SK-N-SH (cell line): ENCODE measurements at places on chromosomes 3 and 15. TPM values are rescaled to one million over a fixed set of nuclear protein-coding genes. Genes with fewer than 3 reads are reported as not detected.

DNA sequence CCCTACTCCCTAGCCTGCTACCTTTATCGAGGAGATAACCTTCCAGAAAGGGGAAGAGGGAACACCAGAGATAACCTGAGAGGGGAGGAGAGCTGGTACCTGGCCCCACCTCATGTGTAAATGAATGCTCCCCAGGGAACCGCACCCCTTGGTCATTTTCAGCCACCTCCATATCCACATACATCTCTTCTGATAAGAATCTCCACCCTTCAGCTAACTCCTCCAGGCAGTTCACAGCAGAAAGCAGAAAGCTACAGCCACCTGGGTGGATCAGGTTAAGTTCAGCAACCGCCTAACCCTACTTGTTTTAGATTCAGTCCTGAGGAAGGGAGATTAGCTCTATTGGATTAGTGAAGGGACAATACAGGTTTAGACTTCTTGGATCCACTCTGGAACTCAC is 38.0 kb upstream of the TIMP4 start:
- no peak for DNase-seq

GRCh38 chr3:41224120-41224806 is 25.0 kb downstream of the CTNNB1 start:
- DNase-seq, result no peak

GRCh38 chr15:101353240-101353639 is 58.2 kb upstream of the SNRPA1 start:
- DNase-seq, result no peak

DNA sequence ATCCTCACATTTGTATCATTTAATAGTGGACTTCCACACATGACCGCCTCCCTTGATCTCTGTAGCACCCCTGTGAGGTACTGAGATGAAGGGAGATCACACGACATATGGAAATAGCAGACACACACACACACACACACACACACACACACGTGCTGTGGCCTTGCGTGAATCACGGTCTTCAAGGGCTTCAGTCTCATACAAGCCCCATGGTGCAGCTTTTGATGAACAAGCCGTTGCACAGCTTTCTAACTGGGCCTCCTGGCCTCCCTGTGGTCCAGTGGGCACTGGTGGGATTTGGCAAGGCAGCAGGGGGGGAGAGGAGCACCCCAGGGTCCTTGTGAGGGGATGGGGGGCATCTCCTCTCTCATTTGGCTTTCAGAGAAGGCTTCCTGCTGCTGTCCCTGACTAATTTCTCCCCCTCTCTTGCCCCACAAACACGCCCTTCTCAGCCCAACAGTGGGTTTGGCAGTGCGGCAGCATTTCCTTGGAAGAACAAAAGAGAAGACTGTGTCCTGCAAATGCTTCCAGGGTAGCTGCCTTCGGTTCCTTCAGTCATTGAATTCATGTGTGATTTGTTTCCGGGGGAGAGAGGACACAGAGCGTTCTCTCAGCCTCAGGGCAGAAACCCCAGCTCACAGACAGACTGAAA is 98.7 kb downstream of the SMAD6 start:
- no peak for DNase-seq

DNA sequence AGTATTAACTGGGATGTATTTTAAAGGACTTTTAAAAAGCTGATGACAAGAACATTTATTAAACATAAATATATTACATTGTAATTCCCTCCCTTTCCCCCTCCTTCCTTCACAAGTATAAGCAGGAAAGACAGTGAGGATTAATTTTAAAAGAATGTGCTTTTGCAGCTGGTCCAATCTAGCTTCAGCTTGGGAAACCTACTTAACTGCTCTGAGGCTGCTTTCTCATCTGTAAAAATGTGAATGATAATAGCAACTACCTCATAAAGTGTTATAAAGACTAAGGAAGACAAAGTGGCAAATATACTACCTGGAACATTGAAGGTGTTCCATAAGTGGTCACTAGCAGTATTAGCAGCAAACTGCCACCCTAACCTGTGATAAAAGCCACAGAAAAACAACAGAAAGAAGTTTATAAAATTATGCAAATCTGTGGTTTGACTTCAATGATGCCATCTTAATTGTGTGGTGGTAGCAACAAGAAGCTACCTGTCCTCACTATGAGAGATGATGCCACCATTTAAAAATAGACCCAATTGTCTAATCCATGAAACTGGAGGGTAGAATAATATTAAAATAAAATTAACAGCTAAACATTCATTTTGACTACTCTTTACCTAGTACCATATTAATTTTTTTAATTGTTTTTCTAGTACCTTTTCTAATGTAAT is 20.0 kb downstream of the DHX36 start:
- DNase-seq, result no peak

Gene STAB1
- polyA plus RNA-seq, result 0.03 and 0.05 TPM in 2 replicates

- DNase-seq, result no peak
Measured at GRCh38 chr3:54337846-54338245, 215.5 kb downstream of the CACNA2D3 start.

Gene ZNF148
- polyA plus RNA-seq, result 5.1 and 7.1 TPM in 2 replicates

DNA sequence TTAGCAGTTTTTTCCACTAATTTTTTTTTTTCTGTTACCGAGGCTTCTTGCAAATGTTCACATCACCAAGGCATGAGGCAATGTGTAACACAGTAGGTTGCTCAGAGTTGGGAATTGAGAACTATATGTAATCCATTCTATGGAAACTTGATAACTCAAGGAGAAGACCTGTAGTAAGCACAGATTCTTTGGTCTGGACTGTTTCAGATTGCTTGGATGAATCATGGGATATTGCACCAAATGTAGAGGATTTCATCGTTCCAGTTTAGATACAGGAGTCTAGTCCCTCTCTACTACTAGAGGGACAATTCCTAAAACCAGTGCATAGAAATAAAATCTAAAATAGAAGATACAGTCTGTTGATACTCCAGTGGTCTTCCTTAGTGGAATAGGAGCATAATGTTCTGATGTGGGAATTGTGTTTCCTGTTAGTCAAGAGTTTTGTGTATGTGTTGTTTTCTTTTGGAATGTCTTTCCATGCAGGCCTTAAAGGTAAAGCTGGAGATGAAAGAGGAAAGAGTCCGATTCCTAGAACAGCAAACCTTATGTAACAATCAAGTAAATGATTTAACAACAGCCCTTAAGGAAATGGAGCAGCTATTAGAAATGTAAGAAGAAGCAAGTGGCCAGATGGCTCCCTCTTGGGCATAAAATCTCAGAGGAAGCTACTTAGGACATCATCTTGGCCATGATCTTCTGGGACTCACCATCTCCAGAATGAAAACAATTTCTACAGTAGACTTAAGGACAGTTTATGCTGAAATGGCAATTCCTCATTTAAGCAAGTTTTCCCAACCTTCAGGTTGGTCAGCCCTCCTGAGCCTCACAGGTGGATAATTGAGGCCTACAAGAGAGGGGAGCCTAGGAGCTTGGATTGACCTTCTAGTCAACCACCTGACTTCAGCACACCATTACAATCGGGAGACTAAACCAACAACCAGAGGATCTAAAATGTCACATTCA is 10.7 kb downstream of the KNSTRN start:
- DNase-seq, result no peak

- DNase-seq, result no peak
Measured at GRCh38 chr3:185120126-185120525, 32.7 kb downstream of the C3orf70 start.

Gene HHLA2
- polyA plus RNA-seq, result not detected in 2 replicates

- DNase-seq, result no peak
Measured at GRCh38 chr3:87084868-87085267, 93.9 kb upstream of the VGLL3 start.

Gene SLC12A1
- polyA plus RNA-seq, result not detected in 2 replicates

DNA sequence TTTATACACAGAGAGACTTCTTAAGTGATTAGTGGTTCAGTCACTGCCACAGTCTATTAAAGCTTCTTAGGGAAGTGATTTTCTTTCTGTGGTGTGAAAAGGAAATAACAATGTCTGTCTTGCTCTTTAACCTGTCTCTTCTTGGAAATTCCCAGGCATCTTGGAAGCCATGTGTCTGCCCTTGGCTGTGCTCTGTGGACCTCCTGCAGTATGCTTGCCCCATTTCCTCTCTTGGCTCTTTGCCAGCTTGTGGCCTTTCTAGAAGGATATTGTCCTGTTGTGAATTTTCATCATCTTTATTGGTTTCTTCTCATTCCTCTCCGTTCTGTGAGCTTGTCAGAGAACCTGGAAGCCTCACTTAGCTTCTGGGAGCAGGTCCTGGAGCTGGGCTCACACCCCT is 338.4 kb upstream of the C2CD4B start:
- DNase-seq, result no peak

Gene PLA1A
- polyA plus RNA-seq, result 0.08 TPM in 1 of 2 replicates, not detected in the other

Gene P3H2
- 2.8 and 3.3 TPM in 2 replicates for polyA plus RNA-seq

DNA sequence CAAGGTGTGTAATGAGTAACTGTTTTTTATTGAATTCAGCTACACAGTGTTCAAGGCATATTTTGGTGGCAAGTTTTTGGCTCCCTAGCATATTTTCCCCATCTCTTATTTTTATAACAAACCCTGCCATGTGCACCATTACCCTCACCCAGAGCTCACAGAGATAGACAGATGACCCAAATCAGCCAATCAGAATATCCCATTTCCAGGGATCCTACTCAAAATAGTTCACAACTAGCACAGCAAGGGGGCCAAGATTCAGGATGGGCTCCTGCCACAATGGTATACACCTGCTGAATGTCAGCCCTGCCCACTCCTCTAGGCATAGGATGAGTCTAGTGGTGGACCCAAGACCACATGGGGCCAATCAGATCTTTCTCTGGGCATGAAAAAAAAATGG is 78.8 kb upstream of the SETMAR start:
- no peak for DNase-seq

DNA sequence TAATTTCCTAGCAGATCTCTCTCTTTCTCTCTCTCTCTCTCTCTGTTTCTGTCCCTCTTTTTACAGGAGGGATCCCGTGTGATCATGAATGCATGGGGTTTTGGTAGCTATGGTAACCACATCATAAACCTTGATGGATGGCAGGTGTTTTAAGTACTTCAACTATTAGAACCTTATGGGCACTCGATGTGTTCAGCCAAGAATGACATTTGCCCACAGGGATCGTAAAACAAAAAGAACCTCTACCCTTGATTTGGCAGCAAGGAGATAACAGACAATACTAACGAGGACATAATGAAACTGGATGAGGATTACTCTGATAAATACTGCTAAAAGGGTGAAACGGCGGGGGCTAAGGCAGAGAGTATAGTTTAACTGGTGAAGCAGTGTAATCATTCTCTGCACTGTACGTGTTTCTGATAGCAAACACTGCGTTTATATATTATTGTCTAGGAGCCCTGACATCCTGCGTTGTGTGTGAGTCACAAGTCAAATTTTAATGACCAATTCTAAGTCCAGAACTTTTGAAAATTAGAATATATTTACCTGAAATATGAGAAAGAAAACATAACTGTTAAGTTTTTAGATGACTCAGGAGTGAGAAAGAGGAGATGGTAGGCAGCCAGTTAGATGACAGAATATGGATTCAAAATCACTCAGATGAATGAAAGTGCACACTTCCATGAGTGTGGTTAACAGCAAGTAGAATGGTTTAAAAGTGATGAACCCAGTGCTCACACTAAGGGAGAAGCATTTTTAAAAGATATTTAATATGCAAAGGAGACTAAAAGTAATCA is 80.3 kb downstream of the OTOL1 start:
- peak; percentile 20 for DNase-seq

- DNase-seq, result no peak
Measured at GRCh38 chr15:63488398-63488960, 15.9 kb upstream of the USP3 start.

DNA sequence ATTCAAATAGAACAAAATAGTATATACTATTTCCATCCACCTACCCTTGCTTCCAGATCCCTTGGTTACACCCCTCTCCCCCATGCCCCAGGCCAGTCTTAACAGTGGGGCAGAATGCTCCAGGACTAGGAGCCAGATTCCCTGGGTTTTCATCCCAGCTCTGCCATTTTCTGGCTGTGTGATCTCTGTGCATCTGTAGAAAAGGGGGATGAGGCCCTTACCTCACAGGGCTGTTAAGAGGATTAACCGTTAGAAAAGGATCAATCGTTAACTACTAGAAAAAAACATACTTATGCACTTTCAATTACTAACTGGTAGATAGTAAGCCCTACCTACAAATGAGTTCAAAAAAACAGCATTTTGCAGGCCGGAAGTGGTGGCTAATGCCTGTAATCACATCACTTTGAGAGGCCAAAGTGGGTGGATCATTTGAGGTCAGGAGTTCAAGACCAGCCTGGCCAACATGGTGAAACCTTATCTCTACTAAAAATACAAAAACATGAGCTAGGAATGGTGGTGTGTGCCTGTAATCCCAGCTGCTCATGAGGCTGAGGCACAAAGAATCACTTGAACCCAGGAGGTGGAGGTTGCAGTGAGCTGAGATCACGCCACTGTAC is 11.7 kb downstream of the EBLN2 start:
- no peak for DNase-seq

DNA sequence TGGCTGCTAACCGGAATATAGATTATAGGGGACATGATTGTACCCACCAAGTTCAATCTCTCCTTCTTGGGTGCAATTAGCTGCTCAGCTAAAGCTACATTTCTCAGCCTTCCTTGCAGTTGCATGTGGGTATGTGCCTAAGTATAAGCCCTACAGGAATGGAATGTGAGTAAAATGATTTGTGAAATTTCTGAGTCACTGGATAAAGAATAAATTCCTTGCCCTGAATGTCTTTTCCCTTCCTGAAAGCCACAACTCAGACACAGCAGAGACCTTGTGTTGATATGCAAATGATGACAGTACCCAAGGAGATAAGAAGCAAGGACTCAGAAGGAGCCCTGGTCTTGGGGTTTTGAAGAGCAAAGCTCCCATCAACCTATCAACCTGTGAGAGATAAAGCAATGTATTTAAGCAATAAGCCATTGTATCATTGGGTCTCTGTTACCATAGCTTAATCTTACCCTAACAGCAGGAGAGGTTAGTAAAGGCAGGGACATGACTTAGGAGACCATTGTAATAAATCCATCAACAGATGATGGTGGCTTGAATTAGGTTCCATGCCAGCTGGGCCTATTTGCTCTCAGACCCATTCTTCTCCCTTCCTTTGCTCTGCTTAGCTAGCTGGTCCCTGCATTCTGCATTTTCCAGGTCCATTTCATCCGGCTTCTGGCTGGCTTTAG is 25.6 kb upstream of the ZNF280D start:
- DNase-seq, result no peak

GRCh38 chr3:188169830-188170455 is 16.0 kb downstream of the LPP start:
- no peak for DNase-seq

GRCh38 chr15:32690941-32691688 is 26.7 kb upstream of the GREM1 start:
- DNase-seq, result no peak

DNA sequence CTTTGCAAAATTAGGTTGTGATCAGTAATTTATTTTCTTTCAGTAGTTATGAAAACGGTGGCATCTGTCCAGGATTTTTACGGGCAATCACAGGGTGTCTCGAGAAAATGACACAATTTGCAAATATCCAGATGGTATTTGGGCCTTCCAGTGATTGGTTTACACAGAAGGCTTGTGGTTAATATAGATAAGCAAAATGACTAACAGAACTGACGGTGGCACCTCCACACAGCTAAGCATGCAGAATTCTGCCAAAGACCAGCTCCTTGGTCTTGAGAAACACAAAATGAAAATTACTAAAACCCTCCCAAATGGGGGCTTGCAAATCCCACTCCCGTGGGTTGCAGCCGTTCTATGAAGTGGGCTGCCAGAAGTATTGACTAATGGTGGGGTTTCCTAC is 5.5 kb downstream of the ARHGEF3 start:
- no peak for DNase-seq

- no peak for DNase-seq
Measured at GRCh38 chr15:51718219-51718618, 19.2 kb downstream of the LYSMD2 start.

GRCh38 chr3:186067360-186068242 is 41.3 kb downstream of the ETV5 start:
- no peak for DNase-seq

Gene CATSPER2
- polyA plus RNA-seq, result 0.62 and 0.96 TPM in 2 replicates
